Activated CD8-positive, alpha-beta T cell treated with anti-CD3 and anti-CD28 coated beads for 36 hours (primary cell): ENCODE measurements at places on chromosomes 5 and 9. TPM values are rescaled to one million over a fixed set of nuclear protein-coding genes. Genes with fewer than 3 reads are reported as not detected.
A peak's percentile ranks its signal among the peaks of the same experiment; 100 is the strongest.

DNA sequence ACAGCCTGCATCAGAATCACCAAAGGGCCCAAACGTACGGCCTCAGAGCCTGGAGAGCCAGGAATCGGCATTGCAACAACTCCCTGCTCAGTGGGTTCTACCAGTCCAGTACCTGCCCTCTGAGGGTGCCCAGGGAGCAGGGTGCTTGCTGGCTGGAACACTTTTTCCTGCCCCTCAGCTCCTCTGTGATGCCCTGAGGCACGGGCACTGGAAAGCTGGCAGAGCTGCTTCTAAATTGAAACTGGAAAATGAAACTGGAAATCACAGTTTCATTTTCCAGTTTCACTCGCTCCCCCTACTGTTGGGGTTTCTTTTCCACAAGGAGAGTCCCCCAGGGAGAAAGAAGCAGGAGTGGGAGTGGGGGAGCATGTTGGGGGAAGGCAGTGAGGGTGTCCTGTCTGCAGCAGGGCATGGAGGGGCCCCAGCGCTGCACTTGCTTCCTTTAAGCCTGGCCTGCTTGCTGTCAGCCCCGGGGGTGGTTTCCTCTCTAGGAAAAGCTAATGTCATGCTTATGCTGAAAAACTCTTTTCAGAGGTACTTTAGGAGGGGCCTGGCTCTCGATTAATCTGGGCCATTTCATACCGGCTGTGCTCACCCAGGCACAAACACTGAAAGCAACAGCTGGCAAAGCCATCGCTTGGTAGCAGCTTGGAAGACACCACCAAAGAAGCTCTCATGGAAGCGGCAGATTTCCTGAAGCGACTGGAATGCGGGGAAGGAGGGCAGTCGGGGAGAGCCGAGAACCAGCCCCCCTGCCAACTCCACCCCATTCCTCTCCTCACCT is 26.2 kb downstream of the IRF1 start:
- peak; percentile 76 for DNase-seq

DNA sequence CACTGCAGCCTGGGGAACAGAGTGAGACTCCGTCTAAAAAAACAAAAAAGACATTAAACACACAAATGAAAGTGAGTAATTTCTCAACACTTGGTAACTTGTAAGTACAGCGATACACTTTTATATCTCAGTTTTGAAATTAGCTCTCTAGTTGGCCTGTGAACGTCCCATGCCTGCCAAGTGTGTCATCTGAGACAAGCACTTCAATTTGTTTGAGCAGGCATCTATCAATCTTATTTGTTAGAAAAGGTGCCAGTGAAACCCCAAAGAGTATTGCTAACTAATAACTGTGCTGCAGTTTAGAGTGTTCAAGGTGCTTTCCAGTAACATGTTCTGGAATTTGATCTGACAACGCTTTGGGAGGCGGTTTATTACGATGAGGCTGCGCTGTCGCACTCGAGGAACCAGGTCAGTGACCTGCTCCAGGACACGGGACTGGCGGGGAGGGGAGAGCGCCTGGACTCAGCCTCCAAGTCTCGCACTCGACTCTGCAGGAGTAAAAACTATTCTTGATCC is 1.1 kb upstream of the SPIN1 start:
- peak; percentile 11 for DNase-seq

GRCh38 chr9:11086561-11086960 is 473.8 kb upstream of the PTPRD start:
- DNase-seq = no peak

The FAM169A gene
- total RNA-seq = 10.4 TPM
